ENCODE measurements at places on chromosomes 4 and X.

- DNase-seq = no peak
These were observed 656.0 kb upstream of the HS3ST1 start for GRCh38 chr4:12084690-12085089.

DNA sequence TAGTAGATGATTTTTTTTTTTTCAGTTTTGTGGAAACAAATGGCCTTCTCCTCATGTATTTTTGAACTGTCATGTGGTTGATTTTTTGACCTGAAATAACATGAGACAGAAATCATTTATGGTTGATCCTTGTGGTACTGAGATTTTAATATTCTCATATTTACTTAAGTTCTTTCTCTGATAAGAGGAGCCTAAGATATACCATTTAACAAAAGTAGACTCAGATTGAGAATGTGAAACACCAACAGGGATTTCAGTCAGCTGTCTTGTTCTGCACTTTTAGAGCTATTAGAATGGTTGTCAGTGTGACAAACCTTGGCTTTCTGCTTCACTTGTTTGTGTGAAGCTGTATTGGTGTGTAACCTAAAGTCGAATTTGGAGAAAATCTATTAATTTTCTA lies 575.7 kb downstream of the SPOCK3 start:
- no peak for DNase-seq

DNA sequence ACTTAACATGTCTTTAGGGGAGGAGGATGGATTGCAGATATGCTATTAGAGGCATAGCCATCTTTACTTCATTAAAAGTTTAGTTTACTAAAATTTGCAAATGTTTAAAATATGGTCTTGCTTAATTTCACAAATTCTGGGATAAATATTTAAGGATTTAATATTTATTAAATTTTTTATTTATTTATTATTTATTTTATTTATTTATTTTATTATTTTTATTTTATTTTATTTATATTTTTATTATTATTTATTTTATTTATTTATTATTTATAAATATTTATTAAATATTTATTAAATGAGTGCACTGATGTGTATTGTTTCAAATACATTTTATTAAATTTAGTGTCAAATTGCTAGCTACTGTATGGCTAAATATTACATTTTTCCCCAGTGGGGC lies 46.0 kb downstream of the FAT4 start:
- no peak for DNase-seq

- no peak for DNase-seq
These were observed 550.9 kb upstream of the BOD1L1 start for GRCh38 chr4:14178421-14178820.

DNA sequence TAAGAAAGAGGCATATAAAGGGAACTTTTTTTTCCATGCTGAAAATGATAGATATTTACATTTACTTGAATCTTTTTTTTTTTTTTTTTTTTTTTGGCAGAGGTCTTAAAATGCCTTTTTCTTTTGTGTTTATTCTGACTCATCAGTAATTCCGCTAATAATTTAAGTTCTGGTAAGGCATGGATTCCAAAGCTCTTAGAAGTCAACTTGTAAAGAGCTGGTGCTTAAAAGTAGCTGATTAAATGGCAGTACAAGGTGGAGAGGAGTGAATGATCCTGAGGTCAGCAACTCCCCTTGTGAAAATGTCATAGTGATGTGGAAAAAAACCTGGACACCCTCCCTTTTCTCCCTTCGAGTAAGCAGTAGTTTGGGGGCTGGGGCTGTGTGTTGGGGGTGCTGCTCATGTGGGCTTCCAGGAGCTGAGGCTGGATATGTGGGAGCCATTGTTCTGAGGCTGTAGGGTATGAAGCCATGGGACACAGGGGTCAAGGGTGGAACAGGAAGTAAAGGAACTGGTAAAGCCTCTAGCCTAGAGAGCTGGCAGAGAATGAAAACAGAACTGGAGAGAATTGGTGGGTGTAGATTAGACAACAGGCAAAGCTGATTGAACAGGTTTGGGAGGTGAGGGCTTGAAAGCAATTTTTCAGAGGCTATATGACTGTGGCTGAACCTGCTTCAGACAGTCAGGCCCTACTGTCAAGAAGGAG lies 41.0 kb upstream of the PITX2 start:
- no peak for DNase-seq

GRCh38 chr4:48642421-48643374 lies 137.4 kb downstream of the FRYL start:
- no peak for DNase-seq

DNA sequence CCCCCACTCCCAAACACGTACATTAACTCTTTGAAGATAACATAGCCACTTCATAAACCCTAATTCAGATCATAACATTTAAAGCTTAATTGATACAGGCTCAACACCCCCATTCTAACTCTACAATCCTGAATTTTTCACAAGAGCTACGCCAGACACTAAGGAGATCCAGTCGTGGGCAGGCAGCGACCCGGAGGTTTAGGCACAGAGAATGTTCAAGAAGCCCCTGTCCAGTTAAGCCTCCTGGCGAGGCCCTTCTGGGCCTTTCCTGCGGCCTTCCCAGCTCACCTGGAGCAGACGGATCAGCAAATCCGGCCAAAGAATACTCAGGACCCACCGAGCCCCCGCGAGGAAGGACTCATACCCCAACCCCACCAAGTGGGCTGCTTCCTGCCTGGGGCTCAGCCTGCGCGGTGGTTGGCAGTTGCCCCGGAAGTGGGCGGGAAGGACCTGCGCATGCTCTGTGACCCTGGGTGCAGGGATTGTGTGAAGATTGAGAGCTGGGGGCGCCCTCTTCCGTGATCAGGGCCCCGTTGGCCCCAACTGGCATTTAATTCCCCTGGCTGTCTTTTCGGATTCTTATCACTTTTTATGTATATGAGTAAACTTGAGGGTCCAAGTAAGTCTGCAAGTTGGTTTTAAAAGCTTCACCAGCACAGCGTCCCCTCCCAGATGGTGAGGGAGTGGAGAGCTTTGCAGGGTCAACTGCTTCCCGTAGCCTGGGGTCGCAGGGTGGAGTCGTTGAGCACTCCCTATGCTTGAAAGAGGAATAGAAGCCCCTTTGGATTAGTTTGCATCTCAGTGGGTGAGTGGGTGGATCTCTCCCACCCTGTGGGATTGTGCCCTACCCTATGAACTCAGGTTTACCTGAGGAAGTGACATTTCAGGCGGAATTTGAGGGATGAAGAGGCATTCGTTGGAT lies at the start of gene TRIM61:
TSS of gene TRIM61 (minus strand) at position 415 of the 922 bp plus-strand sequence. CDS start 7,655 bp downstream, outside the sequence.
- peak; percentile 74 for DNase-seq

DNA sequence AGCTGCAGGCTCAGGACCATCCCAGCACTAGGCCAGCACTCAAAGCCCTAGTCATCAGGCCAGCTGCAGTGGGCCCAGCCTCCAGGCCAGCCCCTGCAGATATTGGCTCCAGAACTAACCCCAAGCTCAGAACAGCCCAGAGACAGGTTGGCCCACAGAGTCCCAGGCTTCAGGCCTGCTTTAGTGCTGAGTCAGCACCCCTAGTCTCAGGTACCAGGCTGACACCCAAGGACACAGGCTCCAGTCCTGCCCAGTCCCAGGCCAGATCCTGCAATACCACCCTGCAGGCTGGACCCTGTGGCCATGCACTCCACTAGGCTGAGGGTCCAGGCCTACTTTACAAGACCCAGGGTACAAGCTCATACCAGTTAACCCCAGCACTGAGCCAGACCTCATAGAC lies 234.4 kb upstream of the GPRIN3 start:
- DNase-seq = no peak

DNA sequence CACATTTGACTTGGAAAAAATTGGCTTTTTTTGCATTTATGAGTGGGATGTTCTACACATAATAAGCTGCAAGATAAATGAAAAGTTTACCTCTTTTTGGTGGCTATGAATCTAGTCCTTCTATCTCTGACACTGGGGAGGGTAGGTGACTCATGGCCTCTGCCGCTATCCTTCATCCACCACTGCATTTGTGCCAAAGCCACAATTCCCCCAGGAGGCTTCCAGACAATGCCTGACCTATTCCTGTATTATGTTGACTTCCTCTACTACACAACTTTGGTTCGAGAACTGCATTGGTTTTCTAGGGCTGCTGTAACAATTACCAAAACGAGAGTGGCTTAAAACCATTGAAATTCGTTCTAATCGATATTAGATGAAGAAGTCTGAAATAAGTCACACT lies 245.6 kb downstream of the TRAM1L1 start:
- no peak for DNase-seq

DNA sequence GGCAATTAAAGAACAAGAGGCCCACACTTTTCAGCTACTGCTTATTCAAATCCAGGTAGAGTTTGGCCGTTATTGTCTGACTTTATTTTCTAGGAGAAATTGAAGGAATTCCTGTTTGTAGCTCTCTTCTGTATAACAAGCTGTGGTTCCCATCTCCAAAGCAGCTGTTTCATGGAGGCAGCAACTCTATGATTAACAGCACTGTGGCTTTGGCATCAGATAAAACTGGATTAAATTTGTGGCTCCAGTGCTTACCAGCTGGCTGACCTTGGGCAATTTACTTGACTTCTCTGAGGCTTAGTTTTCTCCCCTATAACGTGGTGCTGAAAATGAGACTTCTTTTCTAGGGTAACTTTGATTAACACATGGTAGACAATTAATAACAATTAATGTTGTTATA lies 28.1 kb downstream of the SLC30A9 start:
- no peak for DNase-seq

GRCh38 chrX:71536285-71536684 lies 3.4 kb downstream of the OGT start:
- no peak for DNase-seq

DNA sequence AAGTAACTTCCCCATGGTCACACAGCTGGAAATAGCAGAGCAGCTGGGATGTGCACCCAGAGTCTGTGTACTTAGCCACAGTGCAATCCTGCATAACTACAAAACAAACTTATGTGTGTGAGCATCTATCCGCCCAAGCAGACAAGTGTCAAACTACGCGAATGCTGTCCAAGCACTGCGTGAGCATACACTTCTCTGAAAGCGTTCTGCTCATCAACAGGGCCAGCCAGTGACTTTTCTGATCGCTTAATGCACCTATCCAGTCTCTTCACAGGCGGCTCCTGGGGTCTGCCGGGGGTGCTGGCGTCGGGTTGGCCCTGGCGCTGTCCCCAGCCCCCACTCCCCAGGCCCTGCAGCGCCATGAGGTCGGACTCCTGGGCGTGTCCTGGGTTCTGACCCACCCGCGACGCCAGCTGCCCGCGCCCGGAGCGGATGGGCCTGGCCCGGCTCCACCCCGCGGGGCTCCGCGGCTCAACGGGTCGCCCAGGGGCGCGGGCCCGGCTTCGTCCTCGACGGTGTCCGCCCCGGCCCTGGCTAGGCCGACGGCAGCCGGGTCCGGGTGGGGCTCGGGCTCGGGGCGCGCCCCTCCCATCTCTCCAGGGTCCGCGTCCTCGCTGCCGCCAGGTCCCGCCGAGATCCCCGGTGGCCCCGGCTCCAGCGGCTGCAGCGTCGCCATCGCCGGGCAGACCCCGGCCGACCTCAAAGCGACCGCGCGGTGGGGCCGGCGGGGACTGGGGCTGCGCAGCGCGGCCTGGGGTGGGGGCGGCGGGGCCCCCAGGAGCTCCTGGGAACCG lies 1.3 kb upstream of the ZNF141 start:
- peak; percentile 19 for DNase-seq

DNA sequence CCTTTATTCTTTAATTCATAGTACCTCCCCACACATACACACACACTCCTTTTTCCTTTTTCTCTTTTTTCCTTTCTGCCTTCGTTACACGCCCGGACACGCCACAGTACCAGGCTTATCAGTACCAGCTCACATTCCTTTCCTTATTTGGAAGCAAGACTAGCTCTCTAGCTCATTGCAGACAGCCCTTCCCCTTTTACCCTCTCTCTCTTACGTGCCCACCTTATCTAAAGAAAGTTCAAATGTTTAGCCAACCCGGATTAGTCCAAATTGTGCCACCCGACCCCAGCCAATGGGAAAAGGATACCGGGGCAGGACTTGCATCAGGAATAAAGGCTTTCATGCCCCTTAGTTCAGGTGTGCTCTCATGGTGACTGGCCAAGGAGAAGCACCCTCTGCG lies 194.7 kb upstream of the VCX3A start:
- no peak for DNase-seq

GRCh38 chrX:147693511-147693910 lies 218.2 kb upstream of the FMR1 start:
- DNase-seq = no peak

- DNase-seq = no peak
These were observed 34.0 kb upstream of the BCOR start for GRCh38 chrX:40131654-40132337.

DNA sequence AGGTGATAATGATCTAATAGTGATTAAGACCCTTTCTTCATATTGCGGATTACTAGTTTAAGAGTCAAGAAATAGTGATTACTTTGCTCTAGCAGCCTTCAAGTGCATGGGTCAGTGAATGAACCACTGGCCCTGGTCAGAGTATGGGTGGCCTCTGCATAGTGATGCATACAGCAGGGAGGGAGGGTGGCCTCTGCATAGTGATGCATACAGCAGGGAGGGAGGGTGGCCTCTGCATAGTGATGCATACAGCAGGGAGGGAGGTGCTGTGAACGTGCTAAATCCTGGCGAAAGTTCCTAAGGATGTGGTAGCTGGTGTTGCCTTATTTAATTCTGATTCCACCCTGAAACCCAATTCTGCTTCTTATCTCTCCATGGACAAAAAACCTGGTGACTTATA lies 246.7 kb upstream of the ARSJ start:
- no peak for DNase-seq

GRCh38 chr4:110139815-110140214 lies 58.6 kb downstream of the ELOVL6 start:
- no peak for DNase-seq

DNA sequence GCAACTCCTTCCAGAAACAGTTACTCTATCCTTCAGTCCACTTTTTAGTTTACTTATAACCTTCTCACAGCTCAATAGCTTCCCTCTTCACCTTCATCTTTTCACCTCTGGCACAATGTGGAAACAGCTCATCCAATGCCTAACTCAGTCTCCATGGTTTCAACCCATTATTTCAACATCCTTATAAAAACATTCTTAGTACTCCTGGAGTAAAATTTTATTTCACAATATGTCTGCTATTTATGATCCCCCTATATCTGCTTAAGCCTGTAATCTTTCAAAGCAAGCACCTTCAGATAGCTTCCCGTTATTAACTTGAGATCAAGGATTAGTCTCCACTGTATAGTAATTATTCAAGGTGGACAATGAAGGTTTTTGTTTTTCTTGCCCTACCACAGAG lies 156.3 kb downstream of the GASK1B start:
- no peak for DNase-seq

DNA sequence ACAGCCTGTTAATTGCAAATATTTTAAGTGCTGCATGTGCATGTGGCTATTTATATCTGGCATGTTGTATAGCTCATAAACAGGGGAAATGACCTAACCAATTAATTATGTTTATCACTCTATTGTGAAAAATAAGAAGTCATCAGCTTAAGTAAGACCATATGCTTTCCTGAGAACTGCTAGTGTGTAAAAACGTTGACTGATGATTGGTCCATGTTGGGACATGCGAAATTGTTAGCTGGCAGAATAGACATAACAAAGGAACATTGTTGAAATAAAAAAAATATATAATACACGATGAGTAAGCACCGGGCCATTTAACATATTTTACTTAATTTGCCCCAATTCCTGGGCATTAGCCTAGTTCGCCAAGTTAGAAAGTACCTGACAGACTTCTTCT lies 207.5 kb downstream of the ANK2 start:
- no peak for DNase-seq

Measured in C1 segment of cervical spinal cord (tissue), 14 donors.